ENCODE measurements at places on chromosomes 1 and 21. TPM values are rescaled to one million over a fixed set of nuclear protein-coding genes. Genes with fewer than 3 reads are reported as not detected.

GRCh38 chr1:113858982-113859381 lies 12.5 kb downstream of the PTPN22 start:
- no peak overlapping the region for H3K4me3 ChIP-seq
- DNase-seq: no peak
- no peaks in the 10 kb centered on the region for H3K4me1 ChIP-seq

Gene LAX1
- 0.13 TPM for total RNA-seq

GRCh38 chr1:245458761-245459174 lies 304.0 kb downstream of the KIF26B start:
- DNase-seq: no peak
- H3K4me1 ChIP-seq: no peaks in the 10 kb centered on the region
- no peaks in the 10 kb centered on the region for H3K36me3 ChIP-seq
- H3K4me3 ChIP-seq: no peak overlapping the region
- no peaks in the 10 kb centered on the region for H3K27me3 ChIP-seq

GRCh38 chr1:5164158-5164557 lies 509.7 kb downstream of the AJAP1 start:
- no peaks in the 10 kb centered on the region for H3K36me3 ChIP-seq
- H3K4me1 ChIP-seq: no peaks in the 10 kb centered on the region
- H3K4me3 ChIP-seq: no peak overlapping the region
- H3K27me3 ChIP-seq: no peaks in the 10 kb centered on the region

DNA sequence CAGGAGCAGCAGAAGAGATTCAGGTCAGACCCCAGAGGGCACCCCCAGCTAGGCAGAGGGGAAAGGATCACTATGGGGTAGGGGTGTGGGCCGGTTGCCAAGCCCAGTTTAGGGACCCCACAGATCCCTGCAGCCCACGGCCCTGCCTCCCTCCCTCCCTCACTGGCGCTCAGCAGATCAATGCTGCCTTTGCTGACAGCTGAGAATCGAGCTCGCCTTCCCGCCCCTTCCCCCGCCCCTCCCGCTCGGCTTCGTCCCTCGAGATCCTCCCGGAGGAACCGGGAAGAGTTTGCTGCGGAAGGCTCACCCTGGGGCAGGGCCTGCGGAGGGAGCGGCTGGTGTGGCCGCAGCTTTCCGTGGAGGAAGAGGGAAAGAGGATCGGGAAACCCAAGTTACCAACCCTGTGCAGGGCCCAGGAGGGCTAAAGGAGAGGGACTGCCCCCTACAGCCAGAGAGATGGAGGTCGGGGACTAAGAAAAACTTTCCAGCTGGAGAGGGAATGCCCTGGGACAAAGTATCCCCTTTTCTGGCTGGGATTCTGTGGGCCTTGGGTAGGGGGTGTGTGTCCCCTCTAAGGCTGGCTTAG lies 1.1 kb upstream of the KCNQ4 start:
- H3K27me3 ChIP-seq: no peaks in the 10 kb centered on the region
- H3K4me1 ChIP-seq: peaks cover 49% of the 10 kb centered on the region
- peak overlapping the region; percentile 63 for H3K4me3 ChIP-seq
- H3K27ac ChIP-seq: peak overlapping the region; percentile 89

Measured in esophagus muscularis mucosa (tissue), 4 donors.